ELR (cell line): ENCODE measurements at places on chromosomes 6 and 20.

- peak; percentile 96 for DNase-seq
Observed at GRCh38 chr6:1485678-1486077, 96.3 kb downstream of the FOXF2 start.

DNA sequence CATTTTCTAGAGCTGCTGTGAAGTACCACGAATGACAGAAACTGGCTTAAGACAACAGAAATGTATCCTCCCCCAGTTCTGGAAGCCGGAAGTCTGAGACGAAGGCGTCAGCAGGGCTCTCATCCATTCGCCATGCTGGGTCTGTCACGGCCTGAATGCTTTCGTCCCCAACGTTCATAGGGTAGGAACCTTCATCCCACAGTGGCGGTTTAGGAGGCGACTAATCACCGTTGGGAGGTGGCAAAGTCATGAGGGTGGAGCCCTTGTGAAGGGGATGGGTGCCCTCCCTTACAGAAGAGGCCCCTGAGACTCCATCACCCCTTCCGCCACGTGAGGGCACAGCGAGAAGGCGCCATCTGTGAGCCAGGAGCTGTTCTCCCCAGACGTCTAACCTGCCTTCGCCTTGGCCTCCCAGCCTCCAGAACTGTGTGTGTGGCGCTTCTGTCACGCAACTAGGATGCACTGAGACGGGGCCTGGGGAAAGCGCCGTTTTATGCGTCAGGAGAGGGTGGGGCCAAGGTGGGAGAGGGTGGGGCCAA is 250.3 kb downstream of the TTLL2 start:
- DNase-seq: no peak

DNA sequence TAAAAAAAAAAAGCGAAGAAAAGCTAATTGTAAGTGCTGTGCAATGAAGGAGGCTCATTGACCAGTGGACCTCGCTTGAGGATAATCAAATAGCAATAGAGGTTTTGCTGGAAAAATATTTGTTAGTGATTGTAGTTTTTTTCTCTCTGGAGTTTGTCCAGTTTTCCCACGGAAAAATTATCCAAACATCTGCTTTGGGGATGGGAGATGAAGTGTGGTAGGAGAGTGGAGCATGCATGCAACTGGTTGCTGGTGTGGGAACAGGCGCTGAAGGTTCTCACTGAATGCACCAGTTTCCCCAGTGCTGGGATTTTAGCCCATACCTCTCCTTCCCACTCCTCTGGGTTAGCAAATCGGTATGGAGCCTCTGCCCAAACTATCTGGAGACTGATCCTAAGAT is 281.7 kb upstream of the TAB2 start:
- no peak for DNase-seq

GRCh38 chr6:141307309-141307998 is 825.3 kb upstream of the GJE1 start:
- no peak for DNase-seq

DNA sequence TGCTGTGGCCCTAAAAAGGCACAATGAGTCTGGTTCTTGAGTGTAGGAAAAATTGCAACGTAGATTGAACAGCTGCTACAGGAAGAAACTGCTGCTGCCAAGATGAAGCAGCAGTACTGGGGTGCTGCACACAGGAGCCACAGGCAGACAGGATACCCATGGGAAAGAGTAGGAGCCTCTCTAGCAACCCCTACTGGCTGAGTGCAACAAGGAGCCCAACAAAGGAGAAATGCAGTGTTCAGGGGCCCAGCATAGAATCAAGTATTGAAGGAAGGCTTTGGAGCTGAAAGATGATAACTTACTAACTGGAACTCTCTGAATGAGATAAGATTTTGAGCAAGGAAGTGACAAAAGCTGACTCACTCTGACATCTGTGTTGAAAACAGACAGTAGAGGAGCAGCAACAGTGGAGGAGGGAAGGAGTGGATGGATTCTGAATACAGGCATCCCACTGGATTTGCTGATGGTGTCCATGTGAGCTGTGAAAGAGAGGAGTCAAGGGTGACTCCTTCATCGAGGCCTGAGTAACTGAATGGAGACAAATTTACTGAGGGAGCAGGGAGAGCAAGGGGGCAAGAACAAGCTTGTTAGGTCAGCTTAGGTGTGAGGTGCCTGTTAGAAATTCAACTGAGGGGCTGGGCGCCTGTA is 534.7 kb upstream of the JARID2 start:
- peak; percentile 97 for DNase-seq

GRCh38 chr6:34610819-34611477 is 54.8 kb upstream of the SPDEF start:
- peak; percentile 96 for DNase-seq

DNA sequence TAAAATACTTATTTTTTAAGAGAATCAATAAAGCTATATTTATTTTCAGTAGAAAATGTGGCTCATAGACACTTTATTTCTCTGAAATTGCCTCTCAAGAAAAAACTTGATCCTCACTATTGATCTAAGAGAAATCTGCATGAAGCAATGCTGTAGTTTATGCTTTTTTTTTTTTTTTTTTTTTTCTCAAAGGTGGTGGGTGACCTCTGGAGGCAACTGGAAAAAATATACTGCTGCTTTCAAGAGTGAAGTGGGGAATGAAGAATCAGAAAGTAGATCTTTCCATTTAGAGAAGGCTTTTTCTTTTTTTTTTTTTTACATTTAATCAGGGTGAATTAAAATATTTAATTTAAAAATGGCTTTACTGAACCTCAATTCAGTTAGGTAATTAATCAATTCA is 169.3 kb downstream of the SLC16A10 start:
- peak; percentile 51 for DNase-seq

- no peak for DNase-seq
Observed at GRCh38 chr20:9792674-9793073, 46.2 kb downstream of the PAK5 start.

DNA sequence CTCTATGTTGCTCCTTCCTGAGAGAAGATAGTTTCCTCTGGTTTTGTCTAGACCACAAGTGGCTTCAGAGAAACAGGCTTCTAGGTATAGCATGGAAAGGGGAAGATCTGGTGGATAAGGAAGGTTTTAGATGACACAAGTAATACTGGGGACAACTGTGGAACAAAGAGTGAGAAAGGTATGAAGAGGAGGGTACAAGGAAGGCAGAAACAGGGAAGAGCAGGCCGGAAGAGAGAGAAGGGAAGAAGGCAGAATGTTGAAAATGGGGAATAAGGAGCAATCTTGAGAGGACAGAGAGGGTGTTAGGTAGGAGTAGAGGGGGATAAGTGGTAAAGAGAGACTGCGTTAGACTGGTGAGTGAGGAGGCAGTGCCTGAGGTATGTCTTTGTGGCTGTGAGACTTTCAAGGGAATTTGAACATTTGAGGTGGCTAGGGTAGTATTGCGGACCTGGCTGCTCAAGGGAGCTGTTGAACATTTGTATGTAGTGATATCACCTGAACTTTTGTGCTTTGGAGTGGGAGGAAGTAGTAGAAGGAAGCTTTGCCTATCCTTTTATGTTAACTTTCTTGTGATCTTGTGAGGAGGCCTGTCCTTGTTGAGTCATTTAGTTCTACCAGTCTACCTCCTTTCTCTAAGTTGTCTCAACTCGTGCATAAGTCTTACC is 69.5 kb downstream of the FOXO3 start:
- DNase-seq: no peak

DNA sequence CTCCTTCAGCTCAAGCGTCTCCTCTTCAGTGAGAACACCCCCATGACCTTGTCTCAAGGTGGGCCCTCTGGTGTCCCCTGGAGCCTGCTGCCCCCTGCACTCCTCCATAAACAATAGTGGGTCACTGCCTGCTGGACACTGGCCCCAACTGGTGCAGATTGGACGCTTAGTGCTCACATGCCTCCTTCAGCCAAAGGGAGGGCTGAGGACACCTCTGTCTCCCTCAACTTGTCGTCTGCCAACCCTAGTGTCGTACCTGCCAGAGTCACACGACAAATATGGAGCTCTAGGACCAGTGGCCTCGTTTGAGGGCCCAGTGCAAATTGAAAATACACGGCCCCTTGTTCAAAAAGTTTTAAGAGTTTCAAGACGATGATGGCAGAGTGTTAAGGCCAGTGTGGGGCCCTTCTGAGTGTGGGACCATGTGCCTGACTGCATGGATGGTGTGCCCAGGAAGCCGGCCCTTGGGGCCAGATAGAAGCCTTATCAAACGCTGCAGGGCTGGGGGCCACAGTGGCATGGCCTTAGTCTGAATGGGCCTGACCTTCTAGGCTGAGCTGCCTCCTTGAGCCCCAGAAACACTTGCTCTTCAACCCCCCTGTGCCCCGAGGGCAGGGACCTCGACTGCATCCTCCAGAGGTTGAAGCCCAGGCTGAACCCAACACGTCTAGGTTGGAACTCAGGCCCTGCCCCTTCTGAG is 20.1 kb downstream of the APCDD1L start:
- no peak for DNase-seq

DNA sequence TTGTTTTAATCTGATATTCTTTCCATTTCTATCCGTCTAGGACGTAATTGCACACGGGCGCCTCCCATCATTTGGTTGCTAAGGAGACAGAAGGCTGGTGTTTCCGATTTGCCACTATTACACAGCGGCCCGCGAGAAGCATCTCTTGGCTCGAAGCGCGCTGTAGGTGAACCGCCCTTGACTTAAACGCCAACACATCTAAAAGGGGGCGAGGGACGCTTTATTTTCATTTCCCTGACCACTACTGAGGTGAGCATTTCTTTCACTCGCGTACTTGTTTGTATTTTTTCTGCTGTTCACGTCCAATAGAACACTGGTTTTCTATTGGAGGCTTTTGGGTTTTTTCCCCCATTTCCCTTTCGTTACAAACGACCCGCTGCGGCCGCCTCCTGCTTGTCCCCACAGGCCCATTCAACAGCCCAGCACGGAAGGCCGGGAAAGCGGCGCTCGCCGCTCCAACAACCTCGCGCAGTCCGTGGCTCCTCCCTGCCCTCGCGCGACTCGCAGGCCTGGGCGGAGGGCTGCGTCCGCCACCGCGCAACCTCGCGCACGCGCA is 505 bp upstream of the WRNIP1 start:
- DNase-seq: peak; percentile 81

DNA sequence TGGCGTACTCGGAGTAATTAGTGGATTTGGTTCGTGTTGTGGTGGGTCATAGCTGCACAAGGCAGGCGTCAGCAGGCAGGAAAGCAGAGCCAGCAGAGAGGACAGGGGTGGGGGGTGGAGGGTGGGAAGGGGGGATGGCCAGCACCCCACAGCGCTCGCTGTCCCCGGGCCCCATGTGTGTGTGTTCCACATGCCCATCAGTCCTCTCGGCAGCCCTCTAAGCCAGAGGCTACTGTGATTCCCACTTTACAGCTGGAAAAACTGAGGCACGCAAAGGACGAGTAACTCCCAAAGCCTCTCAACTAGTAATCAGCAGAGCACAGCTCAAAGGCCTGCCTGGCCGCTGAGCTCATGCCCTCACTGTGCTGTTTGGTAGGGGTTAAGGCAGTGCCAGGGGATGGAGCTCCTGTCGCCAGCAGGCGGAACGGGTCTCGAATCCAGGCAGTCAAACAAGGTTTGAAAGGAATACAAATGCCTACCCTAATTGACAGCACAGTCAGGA is 175.2 kb downstream of the ZDHHC14 start:
- no peak for DNase-seq

- DNase-seq: no peak
Observed at GRCh38 chr6:131103296-131103695, 32.0 kb upstream of the AKAP7 start.

DNA sequence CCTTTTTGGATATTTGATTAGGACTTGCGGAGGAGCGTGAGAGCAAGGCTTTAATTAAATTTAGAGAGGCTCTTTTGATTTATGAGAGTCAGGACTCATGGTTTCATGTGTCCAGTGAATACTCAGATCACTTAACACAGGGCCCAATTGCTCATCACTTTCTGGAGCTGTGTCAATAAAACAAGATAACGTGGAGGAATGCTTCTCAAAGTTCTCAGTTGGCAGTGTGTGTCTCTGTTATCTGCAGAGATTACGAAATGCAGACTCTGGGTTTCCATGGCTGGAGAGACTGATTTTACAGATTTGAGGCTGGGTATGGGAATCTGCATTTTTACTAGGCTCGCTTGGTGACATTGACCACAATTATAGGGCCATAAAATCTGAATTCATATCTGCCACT is 335.8 kb upstream of the FLRT3 start:
- no peak for DNase-seq

- DNase-seq: no peak
Observed at GRCh38 chr20:48017509-48017908, 232.2 kb upstream of the SULF2 start.
